ENCODE measurements at places on chromosomes 5 and 9.

DNA sequence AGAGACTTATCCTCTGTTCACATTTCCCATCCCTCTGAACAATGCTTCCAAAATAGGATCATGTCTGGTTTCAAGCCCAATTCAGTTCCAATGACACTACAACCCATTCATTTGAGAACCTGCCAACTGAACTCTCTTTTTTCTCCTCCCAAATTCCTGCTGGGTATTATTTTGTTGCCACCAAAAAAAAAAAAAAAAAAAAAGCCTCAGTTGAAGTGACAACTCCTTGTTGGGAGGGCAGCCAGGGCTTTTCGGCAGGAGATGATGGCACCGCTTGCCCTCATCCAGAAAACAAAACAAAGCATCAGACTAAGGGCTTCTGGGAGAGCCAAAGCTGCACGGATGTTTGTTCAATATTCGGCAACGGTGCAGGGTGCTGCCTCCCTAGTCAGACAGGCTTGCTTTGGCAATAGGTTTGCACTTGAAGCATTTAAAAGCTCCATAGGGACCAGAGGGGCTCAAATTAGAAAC, 30.6 kb upstream of the TRIM32 start:
- no peak for DNase-seq

DNA sequence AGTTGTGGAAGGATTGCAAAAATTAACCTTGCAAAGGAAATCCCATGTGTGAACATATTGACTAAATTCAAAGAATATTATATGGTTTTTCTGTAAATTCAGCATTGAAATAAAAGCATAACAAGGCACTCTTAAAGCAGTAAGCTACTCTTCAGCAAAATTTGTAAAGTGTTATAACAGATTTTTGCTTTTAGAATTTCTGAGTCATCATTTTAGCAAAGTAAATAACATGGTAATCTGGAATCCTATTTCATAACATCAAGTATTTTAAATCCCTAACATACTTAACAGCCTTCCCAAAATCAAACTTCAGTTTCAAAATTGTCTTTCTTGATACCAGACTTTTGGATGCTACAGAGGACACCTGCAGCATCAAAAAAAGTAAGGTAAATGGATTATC, 436.0 kb upstream of the CDH9 start:
- DNase-seq: no peak

GRCh38 chr9:16679327-16679821, 191.1 kb downstream of the BNC2 start:
- DNase-seq: no peak

- no peak for DNase-seq
These were observed 14.0 kb downstream of the ARL15 start for GRCh38 chr5:54296386-54296785.

DNA sequence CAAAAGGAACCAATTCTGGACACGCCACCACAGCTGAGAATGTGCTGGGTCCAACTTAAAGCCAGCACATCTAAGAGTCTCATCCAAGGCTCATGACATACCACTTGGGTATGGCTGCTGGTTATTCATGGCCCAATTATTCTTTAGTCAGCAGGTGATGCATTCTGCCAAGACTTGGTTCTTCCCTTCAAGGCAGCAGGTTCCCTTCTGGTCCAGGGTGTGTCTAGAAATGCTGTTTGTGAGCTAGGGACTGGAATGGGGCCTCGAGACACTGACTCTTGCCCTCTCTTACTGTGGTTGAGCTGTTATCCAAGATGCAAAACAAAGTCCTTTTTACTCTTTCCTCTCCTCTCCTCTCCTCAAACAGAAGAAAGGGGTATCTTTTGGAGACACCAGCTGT, 522.6 kb downstream of the HINT1 start:
- no peak for DNase-seq

- DNase-seq: no peak
These were observed 130.1 kb downstream of the TRIO start for GRCh38 chr5:14273207-14273767.

DNA sequence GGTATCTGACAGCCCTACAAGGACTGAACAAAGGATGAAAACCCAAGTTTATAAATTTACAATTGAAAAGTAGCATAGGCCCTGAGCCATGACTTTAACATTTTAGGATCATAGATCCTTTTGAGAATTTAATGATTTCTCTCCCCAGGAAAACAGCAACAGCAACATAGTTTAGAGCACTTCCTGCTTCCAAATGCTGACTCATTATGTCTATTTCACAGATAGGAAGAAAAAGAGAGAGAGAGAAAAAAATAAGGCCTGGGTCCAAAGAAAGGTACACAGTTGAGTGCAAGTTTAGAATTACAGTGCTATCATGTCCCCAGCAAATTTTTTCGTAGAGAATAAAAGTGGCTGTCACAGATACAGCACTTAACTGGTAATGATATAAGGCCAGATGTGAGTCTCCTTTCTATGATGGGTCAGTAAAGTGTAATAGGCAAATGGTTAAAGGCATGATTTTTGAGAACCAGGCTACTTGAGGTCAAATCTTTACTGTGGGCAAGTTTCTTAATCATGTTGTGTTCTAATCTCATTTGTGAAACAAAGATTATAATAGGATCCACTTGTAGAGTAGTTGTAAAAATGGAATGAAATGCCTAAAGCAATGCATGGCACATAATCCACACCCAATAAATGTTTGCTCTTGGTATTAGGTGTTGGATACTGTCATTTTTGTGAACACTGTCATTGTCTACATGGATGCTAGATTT, 12.3 kb upstream of the PPP2R2B start:
- no peak for DNase-seq

GRCh38 chr5:173093606-173094005, 37.5 kb downstream of the CREBRF start:
- DNase-seq: no peak
